Fibroblast of villous mesenchyme (primary cell): ENCODE measurements at places on chromosomes 3 and 15. TPM values are rescaled to one million over a fixed set of nuclear protein-coding genes. Genes with fewer than 3 reads are reported as not detected.

Gene LRRC31
- not detected in 2 replicates for total RNA-seq

Gene OR4F15
- under 0.01 TPM in 1 of 2 replicates, not detected in the other for total RNA-seq

Gene GPR156
- 0.43 and 1.3 TPM in 2 replicates for total RNA-seq

Gene MEIS2
- total RNA-seq: 40.9 and 73.0 TPM in 2 replicates

Gene SLCO3A1
- total RNA-seq: 2.9 and 8.6 TPM in 2 replicates

Gene LIPC
- 0.86 and 0.97 TPM in 2 replicates for total RNA-seq

Gene OTOL1
- not detected in 2 replicates for total RNA-seq

Gene EFCAB12
- total RNA-seq: not detected in 2 replicates

Gene MST1R
- total RNA-seq: under 0.01 and 0.32 TPM in 2 replicates
